AG08395 (cell line): ENCODE measurements at places on chromosomes 3 and 15.

DNA sequence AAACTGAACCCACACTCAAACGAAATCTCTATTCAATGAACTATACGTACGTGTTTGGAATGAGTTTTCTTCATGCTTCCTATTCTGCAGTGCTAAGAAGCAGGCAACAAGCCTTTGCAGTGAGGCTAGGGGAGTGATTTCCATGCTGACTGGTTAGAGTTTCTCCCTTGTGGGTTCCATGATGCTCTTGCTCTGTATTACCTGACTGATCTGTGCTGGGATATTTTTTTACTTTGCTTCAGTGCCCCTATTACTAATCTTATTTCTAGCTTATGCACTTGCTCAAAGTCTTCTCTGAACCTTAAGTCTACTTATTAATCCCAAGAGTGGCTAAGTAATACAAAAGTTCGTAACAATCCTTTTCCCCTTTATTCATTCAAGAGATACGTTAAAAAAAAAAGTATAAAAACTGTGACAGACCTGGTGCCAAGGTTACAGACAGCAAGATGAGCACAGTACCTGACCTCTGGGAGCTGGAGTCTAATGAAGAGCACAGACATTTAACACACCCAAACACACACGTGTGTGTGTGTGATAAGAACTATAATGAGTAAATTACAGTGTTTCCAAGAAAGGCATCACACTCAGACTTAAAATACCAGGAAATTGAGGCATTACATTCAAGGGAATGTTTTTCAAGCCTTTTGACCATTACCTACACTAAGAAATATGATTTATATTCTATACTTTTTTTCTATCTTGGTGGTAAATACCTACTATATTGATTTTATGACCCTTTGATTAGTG lies 50.5 kb upstream of the FBN1 start:
- DNase-seq: no peak

- DNase-seq: no peak
Measured at GRCh38 chr15:52709187-52709981, 30.2 kb upstream of the ATOSA start.

DNA sequence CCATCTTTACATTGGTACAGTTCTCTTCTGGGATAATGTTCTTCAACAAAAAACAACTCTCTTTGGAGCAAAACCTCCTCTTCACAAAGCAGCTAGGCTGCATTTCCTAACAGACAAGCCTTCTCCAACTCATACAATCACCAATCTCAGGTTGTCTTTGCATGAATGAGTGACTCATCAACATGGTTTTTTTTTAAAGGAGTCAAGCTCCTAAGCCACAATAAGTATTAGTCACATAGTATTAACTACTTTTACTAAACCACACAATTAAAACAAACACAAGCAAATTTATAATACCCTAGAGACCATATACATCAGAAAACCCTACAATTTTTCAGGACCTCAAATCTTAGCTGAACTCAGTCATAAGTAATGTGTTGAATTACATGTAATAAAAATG lies 137.4 kb downstream of the TBC1D5 start:
- DNase-seq: peak; percentile 66

- no peak for DNase-seq
Measured at GRCh38 chr3:22862111-22862510, 341.0 kb upstream of the UBE2E2 start.

DNA sequence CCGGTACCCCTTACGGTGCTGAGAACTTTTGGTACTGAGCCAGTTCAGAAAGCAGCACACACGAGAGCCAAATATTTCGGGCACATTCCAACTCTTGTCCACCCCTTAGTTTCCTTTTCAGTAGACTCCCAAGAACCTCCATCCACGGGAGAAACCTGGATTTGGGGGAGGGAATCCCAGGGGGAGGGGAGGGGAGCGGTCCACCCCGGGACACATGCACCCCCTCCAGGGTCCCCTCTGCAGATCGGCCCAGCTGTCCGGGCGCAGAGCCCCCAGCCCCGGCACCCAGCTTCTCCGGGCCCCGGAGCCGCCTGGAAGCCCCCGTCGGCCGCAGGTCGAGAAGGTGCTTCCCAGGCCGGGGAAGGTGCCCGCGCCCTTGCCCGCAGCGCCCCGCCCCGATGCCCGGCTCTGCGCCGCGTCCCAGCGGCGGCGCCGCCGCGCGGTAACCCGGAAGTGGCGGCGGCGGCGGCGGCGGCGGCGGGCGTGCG lies 455 bp upstream of the ABHD17C start:
- peak; percentile 26 for DNase-seq

- DNase-seq: no peak
Measured at GRCh38 chr15:25730918-25731317, 132.2 kb downstream of the ATP10A start.

GRCh38 chr3:160544844-160545503 lies 20.4 kb downstream of the KPNA4 start:
- no peak for DNase-seq
